Activated CD4-positive, alpha-beta T cell treated with anti-CD3 and anti-CD28 coated beads, Interleukin-2, amount 50 U/mL, for 24 hours (primary cell): ENCODE measurements at places on chromosomes 2 and 18.

DNA sequence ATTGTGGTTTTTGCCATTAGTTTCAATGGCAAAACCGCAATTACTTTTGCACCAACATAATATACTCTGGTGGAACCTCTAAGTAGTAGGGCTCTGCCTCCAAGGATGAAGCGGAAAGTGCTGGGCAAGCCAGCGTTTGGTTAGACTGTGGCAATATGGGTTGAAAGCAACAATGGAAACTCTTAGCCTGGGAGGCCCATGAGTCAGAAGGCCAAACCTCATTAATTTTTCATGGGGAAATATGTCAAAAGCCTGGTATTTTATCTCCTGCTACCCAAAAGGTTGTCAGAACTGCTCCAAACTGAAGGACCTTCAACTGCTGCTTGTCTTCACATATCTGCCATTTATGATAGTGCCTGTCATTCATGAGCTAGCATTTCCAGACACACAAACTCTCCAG is 179.1 kb upstream of the CYP26B1 start:
- DNase-seq = no peak

- no peak for DNase-seq
Measured at GRCh38 chr18:44973282-44973681, 292.6 kb downstream of the SETBP1 start.

- DNase-seq = no peak
Measured at GRCh38 chr2:16196687-16197503, 256.5 kb downstream of the MYCN start.

DNA sequence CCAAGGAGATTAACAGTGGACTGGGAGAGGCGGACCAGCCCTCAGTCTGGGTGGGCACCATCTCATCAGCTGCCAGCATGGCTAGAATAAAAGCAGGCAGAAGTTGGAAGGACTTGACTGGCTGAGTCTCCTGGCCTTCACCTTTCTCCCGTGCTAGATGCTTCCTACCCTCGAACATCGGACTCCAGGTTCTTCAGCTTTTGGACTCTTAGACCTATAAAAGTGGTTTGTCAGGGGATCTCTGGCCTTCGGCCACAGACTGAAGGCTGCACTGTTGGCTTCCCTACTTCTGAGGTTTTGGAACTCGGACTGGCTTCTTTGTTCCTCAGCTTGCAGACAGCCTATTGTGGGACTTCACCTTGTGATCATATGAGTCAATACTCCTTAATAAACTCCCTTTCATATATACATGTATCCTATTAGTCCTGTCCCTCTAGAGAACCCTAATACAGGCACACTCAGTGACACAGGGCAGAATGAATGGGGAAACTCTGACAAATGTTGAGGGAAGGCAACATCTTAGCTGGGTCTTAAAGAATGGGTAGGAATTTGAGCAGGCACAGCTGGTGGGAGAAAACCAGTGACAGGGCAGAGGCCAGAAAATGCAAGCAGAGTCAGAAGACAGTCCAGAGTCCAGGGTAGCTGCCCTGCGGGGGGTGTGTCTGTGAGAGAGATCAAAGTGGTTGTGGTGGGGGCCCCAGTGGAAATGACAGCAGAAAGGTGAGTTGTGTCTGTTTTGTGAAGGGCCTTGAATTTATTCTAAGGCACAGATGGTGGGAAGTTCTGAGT is 108.1 kb upstream of the CD302 start:
- DNase-seq = no peak

GRCh38 chr2:25806941-25807340 is 71.3 kb downstream of the ASXL2 start:
- DNase-seq = no peak

- no peak for DNase-seq
Measured at GRCh38 chr2:165886487-165887146, 67.0 kb downstream of the TTC21B start.

- no peak for DNase-seq
Measured at GRCh38 chr2:103230796-103231195, 469.0 kb downstream of the TMEM182 start.

- no peak for DNase-seq
Measured at GRCh38 chr18:27501671-27502070, 316.6 kb upstream of the CHST9 start.

GRCh38 chr18:57128220-57128932 is 18.5 kb upstream of the BOD1L2 start:
- no peak for DNase-seq
